ENCODE measurements at places on chromosomes 3 and 15.

GRCh38 chr3:55296791-55297190 lies 190.3 kb downstream of the WNT5A start:
- DNase-seq, result no peak

DNA sequence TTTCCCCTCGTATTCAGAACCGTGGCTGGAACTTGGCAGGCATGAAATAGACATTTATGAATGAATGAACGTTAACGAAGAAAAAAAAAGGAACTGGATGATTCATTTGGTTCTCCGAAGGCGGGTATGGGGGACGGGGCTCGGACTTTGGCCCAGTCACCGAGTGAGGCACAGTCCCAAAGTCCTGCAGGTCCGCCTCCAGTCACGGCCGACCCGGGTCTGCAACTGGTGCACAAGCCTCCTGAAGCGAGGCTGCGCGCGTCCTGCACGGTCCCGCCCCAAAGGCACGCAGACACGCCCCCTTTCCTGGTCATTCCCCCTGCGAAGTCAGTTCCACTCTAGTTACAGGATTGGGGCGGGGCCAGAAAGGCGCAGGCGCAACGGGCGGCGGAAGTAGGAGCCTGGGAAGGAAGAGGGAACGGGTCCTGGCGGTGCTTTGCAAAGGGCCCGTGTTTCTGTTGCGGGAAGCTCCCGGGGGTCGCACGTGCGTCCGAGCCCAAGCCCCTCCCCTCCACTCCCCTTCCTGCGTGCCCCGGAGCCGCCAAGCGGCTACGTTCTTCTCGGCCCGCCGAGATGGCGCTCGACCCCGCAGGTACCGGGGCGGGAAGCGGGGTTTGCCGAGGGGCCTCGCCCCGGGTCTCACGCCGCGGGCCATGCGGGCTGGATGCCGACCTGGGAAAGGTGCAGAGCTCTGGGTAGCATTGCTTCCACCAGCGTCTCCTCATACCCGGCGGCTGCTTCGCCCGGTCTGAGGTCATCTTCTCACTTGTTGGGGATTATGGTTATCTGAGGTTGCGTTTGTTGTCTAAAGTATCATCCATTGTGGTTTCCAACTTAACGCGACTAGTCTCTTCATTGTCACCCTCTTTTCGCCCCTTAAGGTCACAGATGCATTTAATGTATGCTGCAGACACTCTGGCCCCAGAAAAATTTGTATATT lies at the start of gene CMC1:
Gene CMC1, plus strand, starts transcription at position 399 of the 940 bp plus-strand sequence. Its CDS starts 175 bp downstream, at position 574.
- DNase-seq, result peak; percentile 77

DNA sequence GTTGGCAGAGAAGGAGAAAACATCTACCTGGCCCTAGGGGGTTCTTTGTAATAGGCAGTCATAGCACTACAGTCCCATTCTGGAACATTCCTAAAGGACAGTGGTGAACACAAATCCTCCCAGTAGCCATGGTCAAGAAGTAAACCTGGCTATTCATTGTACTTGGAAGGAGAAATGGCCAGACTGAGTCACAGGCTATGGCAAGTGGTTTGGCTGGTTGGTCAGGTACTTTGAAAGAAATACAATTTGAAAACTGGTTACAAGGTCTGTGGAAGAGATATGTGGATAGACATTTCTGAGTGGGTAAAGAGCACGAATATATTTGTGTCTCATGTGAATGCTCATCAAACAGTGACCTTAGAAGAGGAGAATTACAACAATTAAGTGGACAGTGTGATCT lies 33.0 kb upstream of the FAN1 start:
- no peak for DNase-seq

DNA sequence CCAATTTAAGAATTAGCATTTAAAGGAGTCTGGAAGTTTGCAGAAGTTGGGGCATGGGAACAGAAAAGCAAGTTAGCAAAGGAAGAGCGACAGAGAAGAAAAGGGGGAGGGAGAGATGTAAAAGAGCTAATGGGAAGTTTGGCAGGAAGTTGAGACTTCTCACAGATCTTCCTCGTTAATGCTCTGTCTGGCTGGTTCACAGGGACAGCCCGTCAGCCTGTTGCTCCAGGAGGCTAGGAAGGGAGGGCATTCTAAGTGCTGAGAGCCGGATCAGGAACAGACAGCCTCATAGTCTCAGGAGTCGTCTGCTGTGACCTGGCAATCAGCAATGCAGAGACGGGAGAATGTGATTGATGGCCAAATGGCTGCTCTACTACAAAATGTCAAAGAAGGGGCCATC lies 150.3 kb downstream of the AGBL1 start:
- no peak for DNase-seq

DNA sequence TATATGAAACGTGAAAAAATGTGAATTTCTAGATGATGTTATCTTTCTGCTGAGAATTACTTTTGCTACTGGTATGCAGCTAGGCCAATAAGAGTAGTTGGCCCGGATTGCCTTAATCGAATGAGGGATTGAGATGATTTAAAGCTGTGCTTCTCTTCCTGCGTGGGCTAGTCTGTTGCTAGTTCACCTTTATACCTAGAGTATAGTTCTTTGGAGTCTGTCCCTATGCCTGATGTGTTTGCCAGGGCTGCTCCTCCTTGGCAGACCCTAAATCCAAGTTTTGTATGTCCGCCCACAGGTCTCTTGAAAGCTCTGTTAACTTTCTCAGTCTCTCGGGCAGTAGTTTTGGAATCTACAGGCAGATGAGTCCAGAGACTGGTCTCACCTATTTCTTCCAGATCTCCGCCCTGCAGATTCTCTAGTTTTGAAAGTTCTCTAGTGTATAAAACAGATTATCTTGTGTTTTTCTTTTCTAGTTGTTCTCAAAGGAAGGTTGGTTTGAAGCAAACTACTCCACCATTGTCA lies 64.9 kb downstream of the MEF2A start:
- DNase-seq, result no peak

DNA sequence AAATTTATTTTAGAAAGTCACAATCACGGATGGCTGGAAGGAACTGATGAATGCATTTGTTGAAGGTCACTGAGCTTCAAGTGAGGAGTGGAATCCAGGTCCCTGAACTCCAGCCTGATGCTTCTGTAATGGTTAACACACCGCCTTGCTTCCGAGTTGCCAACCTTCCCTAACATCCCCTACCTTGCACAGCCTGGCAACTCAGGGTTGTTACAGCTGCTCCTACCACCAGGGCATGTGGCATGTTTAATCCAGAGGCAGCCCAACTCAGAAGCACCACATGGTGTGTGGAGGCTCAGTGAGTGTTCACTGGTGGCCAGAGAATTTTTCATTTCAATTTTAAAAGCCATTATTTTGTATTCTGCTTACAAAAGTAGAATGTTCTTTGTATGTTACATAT lies 4.9 kb downstream of the TM2D3 start:
- no peak for DNase-seq

DNA sequence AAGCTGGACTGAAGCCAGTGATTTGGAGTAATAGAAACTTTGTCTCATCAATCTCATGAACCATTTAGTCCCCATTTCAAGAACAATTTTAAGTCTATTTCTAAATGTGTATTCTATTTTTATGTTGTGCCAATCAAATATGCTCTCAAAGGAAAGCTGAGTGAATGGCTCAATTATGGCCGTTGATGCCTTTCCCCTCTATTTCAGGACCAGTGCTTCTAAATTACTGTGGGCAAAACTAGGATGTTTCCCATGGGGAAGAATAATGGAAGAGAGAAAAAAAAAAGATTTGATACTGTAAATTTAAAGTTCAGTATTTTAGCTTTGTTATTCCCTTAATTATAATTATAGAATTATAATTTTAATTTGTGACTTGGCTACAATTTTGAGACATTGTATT lies 110.1 kb downstream of the CADM2 start:
- no peak for DNase-seq

DNA sequence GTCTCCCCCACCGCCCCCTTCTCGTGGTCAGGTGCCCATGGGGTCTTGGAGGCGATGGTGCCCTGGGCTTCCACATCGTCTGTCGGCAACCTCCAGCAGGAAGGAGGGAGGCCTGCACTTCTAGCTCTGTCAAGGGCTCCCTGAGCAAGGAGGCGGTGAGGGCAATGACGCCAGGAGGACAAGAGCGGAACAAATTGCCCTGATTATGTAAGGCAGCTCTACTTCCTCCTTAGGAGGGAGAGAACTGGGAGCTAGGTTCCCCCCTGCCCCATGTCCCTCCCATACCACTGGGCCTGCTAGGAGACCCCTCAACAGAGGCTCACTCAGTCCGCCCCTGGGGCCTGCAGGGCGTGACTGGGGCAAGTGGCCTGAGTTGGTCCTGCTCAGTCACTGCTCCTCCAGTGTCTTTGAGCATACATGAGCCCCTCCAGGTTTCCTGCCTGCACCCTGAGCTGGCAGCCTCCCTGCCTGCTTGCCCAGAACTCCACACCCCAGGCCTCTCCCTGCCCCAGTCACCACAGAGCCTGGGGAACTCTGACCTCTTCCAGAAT lies 56.1 kb downstream of the CACNA2D2 start:
- DNase-seq, result no peak

DNA sequence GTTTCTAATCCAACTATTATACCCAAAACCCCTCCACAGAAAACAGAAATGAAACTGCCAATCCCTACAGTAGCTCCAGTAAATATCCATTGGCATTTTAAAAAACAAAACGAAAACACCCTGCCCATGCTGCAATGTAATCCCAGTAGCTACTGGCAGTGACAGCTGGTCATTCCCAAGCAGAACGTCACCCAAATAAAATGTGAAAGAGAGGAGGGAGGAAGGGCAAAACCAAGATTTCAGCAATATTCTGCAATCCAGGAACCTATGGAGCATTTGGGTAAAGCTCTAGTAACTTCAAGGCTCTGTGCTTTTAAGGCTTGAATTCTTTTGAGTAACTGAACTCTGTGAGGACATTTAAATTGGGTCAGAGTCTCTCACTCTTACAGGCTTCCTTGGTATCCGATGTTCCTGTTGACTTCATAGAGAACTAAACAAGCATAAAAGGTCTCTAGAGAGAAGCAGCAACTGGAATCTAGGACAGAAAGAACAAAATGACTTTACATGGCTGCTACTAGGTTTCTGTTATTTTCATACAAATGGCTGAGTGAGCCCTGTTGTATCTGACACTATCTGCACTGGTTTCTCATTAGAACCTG lies 136.2 kb downstream of the TNIK start:
- no peak for DNase-seq

GRCh38 chr3:71447197-71447596 lies 136.3 kb downstream of the FOXP1 start:
- no peak for DNase-seq

DNA sequence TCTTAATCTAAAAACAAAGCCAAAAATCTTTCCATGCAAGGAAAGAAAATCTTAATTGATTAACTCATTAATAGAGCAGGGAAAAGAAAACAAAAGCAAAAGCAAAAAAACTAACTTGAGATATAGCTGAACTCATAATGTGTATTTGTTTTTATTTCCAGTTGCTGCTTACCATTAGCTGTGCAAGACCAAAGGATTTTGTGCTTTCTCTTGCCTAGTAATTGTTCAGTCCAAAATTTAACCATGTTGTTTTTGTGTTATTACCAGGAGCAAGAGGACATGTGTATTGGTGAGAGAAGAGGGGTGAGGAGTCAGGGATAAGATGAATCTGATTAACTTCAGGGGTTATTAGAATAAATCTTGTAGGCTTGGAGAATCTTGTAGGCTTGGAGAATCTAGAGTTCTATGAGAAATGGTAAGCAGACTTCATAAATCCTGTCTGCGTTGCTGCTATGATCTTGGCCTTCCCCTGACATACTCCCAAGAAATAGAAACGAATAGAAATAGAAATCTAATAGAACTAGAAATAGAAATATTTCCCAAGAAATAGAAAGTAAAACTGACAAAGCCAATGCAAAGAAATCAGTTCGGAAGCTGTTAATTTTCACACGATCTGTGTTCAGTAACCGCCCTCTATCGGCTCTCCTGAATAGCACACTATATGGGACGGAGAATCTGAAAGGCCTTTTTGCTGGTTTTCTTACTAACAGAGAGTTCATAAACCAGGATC lies 72.6 kb upstream of the TNFSF10 start:
- DNase-seq, result no peak

GRCh38 chr15:29990035-29990434 lies 92.7 kb upstream of the GOLGA8J start:
- no peak for DNase-seq

DNA sequence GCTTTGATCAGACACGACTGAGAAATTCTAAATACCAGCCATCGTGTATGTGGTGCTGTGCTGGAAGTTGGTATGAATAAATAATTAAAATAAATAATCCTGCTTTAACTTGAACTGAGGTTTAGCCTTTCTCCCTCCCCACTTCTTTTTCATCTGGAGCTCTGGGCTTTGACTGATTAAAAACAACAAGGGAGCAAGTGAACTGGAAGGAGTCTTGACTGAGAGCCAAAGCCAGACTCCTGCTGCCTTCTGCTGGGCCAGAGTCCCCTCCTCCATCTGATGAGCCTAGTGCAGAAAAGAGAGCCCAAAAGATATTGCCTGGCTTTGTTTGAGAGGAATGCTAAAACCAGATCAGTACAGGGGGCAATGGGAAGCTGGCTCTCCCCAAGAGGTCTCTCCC lies 96.0 kb downstream of the CCNL1 start:
- no peak for DNase-seq

DNA sequence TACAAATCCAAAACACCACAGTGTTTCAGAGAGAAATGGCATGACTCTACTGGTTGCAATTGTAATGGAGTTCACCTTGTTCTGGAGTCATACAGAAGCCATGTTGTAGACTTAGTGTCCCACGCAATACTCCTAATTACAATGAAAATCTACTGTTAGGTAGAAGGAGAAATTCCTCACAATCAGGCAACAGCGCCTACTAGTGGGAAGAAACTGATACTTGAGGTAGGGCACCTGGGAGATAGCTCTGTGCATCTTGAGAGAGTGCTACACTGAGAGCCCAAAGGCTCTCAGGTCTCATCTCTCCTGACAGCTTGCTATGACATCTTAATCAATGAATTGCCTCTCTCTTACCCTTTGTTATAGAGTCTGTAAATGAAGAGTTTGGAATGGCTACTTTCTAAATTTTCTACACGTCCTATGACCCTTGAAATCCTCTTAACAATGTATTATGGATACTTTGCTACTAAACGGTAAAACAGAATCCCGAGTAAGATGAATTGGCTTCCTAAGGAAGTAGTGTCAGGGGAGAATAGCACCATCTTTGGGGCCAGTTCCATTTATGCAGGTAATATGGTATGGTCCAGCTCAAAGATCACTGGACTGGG lies 422.7 kb upstream of the TPRG1 start:
- DNase-seq, result peak; percentile 65
